GOT3 (cell line): ENCODE measurements at places on chromosomes 13 and 19.

DNA sequence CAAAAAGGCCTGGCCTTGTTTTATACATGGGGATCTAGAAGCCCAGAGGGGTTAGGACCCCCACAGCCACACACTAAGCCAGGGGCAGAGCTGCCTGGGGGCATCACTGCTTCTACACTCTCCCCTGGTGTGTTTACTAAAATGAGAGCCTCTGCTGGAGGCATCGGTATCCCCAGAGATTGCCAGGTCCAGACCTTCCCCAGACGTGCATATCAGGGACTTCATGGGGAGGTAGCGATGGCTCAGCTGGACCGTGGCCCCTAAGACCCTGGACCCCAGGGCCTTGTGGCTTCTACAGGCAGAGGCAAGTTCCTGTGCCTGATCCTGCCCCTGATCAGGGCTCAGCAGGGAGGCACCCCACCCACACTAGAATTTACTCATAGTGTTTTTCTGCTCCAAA lies 13.5 kb downstream of the CLPTM1 start:
- no peak for DNase-seq

GRCh38 chr13:103156346-103156998 lies 90.3 kb upstream of the SLC10A2 start:
- no peak for DNase-seq

DNA sequence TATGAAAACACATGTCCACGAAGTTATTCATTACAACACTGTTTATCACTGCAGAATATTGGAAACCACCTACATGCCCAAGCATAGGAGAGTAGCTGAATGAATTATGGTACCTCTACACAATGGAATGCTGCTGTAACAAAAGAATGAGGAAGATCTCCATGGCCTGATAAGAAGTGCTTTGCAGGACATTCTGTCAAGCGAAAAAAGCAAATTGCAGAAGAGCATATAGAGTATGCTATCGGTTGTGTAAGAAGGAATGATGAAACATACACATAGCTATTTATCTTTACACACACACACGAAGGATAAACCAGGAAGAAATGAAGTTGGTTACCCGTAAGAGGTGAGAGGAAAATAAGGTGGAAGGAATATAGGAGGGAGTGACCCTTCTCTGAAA lies 37.5 kb upstream of the CEACAM20 start:
- DNase-seq = no peak

GRCh38 chr19:45355910-45356309 lies 14.5 kb downstream of the ERCC2 start:
- no peak for DNase-seq

GRCh38 chr13:100521851-100522617 lies 66.6 kb downstream of the GGACT start:
- no peak for DNase-seq

DNA sequence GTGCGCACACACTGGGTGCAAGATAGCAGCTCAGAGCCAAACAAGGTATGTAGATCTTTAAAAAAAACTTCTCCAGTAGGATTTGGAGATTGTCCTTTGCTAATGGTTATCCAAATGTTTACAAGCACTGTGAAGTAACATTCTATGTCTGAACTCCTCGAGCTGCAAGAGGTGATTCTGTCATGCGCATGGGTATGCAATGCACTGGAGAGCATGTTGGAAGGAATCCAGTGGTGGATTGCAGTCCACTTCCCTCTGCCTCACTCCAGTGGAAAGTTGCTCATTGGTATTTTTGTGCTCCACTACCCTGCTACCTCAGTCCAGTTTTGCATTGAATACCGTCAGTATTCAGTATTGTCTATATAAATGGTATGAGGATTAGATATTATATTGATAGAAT lies 132.1 kb downstream of the ATP8A2 start:
- DNase-seq = no peak

DNA sequence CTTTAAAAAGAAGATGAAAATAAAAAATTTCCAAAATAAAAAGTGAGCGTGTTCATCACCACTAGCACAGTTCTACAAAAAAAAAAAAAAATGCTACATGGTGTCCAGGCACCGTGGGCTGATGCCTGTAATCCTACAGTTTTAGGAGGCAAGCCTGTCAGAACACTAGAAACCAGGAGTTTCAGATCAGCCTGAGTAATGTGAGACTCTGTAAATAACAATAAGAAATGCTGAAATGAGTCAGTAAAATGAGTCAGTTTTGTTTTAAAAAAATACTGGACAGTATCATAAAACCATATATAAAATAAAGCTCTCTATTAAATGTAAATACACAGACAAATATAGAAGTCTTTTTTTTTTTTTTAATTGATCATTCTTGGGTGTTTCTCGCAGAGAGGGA lies 30.0 kb downstream of the ZNF91 start:
- no peak for DNase-seq

GRCh38 chr13:110706570-110707372 lies 855 bp upstream of the CARS2 start:
- no peak for DNase-seq

GRCh38 chr13:21175656-21176214 lies 617 bp downstream of the SKA3 start:
- no peak for DNase-seq

DNA sequence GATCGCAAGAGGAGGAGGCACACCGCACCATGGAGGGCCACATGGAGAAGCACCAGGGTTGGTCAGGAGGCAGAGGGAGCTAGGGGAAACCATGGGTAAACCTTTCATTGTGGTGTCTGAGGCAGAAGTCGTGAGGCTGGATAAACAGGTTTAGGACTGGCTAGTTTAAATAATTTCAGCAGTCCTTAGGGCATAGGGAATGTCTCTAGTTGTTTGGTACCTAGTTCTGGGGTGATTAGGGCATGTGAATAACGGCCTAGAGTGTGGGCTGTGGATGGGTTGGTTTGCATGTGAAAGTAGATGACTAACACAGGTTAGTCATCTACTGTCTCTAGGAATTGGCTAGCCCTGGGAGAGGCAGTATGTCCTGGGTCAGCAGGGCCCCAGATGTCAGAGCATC lies 102.3 kb downstream of the STOML3 start:
- no peak for DNase-seq

DNA sequence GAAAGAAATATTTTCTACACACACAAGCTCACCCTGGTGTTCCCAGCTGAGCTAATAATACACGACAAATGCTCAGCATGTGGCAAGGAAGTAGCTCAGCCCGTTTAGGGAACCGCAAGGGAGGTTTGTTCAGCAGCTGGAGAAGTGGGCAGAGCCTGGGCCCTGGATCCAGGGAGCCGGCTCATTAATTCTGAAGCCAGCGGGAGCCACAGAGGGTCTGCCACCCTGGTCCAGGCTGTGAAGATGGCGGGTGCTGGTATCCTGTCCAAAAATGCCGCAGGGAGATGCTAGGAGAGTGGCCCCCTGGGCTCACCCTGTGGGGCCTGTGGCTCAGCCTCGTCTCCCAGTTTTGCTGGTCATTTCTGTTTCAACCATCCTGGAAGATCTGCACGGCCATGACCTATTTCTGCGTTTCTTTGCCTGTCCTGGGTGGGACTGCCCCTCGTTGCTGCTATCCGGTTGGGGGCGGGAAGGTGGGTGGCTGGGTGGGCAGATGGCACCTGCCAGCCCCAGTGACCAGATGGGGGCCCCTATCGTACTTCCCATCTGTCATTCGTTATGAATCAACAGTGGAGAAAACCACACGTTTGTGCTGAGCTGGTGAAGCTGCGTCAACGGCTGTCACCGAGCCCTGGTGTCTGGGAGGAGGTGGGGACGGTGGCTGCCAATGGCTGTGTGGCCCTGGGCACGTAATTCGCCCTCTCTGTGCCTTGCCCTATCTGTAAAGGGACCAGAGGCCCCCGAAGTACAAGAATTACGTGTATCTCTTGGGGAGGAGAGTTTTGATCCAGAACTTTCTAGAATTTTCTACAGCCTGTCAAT lies 2.7 kb upstream of the GNA15 start:
- DNase-seq = no peak

DNA sequence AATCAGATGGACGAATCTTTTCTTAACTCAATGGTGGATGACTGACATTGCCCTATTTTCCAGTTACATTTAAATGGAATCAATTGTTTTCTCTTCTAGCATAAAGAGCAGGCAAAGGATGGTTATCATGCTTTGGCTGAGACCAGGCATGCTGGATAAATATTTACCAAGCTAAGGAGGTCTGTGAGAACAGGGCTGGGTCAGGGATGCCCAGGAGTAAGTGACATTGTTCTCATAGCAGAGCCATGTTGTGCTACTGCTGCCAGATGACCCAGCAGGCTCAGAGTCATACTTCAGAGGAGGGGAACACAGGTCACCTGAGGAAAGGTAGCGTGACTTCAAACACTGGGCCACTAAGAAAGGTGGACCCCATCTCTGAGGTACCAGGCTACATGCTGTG lies 116.0 kb upstream of the RNF113B start:
- DNase-seq = no peak

- no peak for DNase-seq
These were observed 510.1 kb upstream of the NBEA start for GRCh38 chr13:34431827-34432581.

DNA sequence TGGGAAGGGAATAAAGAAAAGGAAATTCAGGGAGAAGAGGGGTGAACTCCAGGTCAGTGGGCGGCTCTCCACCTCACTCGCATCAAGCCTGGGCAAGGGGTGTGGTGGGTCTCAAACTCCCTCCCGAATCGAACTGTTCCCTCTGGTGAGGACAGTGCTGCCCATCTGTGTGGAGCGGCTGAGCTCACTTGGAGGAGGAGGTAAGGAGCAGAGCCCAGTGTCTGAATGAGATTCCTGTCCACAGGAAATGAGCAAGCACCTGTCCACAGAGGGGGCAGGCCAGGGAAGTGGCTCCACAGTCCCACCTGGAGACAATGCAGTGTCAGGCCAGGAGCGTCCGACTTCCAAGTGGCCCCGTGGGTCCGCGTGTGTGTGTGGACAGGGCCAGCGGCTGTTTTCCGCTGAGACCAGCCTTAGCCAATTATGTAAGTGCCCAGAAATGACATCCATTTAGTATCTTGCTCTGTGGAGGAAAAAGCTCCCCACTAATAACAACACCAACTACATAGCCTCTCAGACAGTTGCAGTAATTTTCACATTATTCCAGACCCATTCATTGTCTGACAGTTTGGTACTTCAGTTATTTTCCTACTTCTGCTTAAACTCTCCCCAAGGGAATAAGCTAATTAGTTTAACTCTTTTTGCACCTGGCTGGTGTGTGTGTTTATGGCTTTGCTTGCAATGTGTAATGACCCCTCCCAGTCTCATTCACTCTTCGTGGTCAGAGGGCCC lies 114.6 kb downstream of the SOX1 start:
- no peak for DNase-seq

- no peak for DNase-seq
These were observed 126.0 kb upstream of the VSTM2B start for GRCh38 chr19:29399804-29400203.

DNA sequence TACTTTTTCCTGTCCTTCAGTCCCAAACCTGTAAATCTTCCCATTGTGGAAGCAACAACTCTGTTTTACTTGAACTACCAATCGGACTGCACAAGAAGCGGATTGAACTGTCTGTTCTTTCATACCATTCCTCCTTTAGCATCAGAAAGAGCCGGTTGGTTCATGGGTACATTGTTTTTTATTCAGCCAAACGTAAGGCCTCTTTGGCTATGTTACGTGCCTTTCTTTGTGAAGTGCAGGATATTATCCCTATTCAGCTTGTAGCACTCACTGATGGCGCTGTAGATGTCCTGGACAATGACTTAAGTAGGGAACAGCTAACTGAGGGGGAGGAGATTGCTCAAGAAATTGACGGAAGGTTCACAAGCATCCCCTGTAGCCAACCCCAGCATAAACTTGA lies 60.3 kb downstream of the ARHGAP35 start:
- DNase-seq = no peak

DNA sequence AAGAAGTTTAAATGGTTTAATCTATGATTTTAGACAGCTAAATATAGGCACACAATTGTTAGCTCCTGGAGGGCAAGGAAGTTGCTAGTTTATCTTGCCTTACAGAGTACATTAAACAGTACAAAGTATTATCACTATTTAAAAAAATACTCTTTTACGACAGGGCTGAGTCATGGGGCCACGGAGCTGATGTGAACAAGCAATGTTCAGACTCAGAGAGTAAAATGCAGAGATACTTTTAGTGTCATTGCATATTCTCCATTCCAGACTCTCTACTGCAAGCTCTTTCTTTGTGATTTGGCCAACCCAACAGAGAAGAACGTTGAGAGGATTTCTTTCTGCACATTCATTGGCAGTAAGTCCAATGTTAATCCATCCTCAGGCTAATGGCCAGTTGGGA lies 352.4 kb downstream of the SPRY2 start:
- no peak for DNase-seq

DNA sequence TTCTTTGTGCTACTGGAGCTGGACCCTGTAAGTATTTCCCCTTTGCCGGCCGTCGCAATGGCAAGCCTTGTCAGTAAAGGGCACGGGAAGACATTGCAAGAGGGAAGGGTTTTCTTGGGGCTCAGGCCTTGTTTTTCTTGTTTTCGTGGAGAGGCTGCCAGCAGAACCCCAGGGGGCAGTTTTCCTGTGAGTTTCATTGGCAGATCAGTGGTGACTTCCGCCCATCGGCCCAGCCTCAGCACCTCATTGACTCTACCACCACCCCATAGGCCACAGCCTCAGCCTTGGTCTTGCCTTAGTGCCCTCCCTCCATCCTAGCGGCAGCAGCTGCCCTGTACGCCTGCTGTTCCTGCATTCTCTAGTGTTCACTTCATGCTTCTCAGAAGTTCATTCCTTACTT lies 61.5 kb downstream of the GJA3 start:
- no peak for DNase-seq

DNA sequence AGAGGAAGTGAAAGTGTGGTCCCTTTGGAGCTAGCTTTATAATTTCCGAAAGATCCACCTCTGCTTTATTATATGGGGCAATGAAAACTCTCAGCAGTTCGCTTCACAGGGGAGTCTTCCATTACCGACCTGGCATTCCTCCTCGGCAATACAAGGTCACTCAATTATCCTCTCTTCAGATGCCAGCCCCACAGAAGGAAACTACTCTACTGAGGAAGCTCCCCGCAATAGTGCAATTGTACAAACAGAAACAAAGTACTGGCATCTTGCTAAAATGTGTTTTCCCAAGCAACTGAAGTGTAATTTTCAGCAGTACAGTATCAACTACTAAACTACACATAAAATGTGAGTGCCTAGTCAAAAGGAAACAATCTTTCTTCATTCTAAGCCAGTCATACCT lies 702.0 kb downstream of the PCDH9 start:
- DNase-seq = no peak

GRCh38 chr13:100382785-100383184 lies 205.8 kb downstream of the GGACT start:
- no peak for DNase-seq
